ENCODE measurements at places on chromosomes 5 and 9.

GRCh38 chr5:154758977-154759376 lies 3.8 kb downstream of the LARP1 start:
- DNase-seq = no peak

DNA sequence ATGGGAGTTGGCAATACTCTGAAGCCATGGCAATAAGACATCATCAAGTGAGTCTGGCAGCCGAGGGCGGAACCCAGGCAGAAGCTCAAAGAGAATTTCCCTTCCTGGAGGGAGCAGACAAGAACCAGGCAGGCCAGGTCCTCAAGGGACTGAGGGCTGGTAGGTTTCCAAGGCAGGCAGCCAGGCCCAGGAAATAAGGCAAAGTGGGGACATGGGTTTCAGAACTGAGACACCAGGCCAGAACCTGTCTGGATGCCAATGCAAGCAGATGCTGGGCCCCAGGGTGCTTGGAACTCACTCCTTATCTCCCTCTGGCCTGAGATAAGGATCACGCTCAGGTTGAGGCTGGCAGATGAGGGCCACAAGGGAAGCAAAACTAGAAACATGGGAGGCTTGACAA lies 8.9 kb downstream of the TSSK1B start:
- no peak for DNase-seq

DNA sequence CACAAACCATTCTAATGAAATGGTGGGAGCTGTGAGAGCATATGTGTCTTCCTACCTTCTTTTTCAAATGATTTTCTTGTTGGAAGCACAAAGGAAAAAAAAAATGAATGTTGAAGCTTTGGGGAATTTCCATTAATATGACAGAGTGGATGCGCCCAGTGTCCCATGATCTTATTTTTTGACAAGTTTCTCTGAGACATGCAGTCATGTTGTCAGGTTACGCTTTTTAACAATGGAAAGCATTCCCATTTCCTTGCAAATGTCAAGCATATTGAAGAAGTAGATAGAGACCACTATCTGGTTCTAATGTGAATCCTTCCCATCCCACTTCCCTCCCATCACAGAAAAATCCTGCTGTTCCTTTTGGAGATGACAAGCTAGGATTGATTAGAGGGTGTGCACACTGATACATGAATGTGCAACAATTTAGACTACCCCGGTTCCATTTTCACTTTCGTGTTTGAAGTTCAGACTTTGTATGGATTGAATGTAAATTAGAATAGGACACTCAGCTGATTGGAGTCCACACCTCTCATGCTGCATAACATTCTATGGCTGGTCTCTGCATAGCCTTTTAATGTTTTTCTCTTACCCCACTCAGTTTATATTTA lies 919.4 kb downstream of the TLE4 start:
- DNase-seq = no peak

DNA sequence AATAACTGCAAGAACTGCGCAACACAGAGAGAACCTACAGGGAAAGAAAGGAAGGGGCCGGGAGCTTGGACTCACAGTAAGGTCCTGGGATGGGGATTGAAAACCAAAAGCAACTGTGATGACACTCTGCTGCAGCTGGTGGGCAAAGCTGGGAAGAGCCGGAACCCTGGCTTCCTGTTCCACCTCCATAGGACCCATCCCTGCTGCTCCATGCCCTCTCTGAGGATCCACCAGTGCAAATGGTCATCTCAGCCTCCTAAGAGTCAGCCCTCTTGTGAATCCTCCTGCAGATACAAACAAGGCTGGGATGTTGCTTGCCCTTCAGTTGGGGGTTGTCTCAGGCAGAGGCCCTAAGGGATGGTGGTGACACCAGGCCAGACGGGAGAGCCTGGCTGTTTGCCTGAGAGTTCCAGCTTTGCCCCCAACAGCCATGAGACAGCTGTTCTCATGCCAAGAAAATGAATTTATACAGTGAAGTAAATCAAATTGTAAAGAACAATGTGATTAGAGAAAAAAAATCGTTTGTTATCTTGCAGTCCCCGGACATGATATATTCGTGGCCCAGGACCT lies 90.8 kb downstream of the TENT4A start:
- DNase-seq = no peak
